ENCODE measurements at places on chromosomes 5 and 9.

DNA sequence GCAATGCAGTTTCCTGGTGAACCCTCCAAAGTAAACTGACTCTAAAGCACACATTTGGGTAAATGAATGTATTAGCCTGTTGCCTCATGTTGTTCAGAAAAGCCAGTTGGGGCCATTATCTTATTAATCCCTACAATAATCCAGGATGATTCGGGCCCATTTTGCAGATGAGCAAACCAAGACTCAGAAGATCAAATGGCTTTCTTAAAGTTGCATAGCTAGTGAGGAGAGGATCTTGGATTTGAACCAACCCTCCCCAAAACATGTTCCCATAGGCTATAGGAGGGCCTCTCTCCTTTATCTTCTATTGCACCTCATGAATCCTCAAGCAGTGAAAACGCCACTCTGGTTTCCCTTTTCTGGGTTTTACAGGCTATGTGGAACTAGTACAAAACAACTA, 267.6 kb upstream of the RFX3 start:
- no peak for DNase-seq

DNA sequence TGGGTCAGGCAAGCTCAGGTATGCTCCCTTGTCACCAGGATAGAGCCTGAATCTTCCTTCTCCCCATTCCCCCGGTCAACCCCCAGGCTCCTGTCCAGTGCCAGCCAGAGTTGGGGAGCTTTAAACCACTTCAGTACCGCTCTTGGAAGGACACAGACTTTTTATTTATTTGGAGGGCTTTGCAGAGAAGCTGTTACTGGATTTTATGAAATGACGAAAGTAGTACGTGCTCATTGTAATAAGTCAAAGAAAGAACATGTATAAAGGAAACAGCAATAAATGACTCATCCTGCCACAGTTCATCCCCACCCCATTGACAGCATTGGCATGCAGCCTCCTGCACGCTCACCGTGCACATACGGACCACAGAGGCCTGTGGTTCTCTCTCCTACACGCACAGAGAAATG, 230.3 kb downstream of the AUH start:
- DNase-seq: peak; percentile 64

- DNase-seq: no peak
Observed at GRCh38 chr5:82745016-82745415, 332.2 kb downstream of the TMEM167A start.

- no peak for DNase-seq
Observed at GRCh38 chr5:79791843-79792242, 102.2 kb downstream of the CMYA5 start.

GRCh38 chr9:130332384-130332926, 66.9 kb downstream of the HMCN2 start:
- DNase-seq: no peak

DNA sequence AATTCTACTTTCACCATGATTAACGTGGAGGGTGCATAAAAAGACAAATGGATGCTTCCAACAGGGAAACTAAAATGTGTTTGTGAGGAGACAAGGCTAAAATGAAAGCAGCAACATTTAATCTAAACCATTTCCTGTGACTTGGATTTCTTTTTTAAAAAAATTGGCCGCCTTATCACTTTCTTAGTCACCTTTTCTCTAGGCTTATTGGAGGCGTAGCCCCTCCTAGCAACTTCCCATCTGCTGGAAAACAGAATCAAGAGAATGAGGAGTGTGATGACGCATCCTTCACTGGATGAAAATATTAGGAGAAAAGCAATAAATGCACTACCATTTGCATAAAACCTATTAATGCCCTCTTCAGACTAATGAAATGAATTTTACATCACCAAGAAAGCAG, 791 bp upstream of the GPR150 start:
- no peak for DNase-seq

GRCh38 chr5:150499437-150499956, 8.4 kb upstream of the NDST1 start:
- no peak for DNase-seq

GRCh38 chr5:170631466-170632195, 127.8 kb downstream of the KCNIP1 start:
- DNase-seq: peak; percentile 61

GRCh38 chr5:58898538-58898937, 315.7 kb downstream of the RAB3C start:
- no peak for DNase-seq

DNA sequence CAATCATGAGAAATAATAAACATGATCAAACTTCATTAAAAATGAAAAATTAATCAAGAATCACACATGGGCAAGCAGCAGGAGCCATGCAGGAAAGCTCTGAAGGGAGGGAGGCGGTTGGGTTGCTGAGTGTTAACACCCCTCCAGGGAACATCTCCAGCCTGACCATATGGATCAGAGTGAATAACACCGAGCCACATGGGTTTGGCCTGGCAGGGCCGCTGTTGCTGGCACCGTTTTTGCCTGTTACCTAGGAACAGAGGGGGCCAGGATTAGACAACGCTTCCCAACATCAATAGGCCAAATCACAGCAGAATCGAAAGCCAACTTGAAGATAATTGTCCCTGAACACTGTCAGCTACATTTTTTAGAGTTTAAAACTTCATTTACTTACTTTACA, 160.2 kb downstream of the DENND1A start:
- DNase-seq: no peak

DNA sequence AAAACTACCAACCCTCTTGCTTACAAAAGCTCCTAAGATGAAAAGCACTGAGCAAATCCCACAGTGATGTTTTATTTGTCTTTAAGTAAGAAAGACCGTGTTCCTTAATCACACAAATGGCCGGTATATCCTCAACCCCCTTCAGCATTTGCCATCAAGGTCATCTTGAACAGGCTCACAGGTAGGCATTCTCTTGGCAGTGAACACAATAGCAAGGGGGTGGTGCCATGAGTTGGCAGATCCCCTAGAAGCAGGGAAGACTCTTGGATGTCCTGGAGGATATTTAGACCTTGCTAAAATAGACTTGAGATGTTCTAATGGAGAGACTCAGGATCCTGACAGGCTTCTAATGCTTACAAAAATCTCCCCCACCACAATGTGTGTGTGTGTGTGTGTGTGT, 323.0 kb downstream of the SPOCK1 start:
- DNase-seq: no peak

DNA sequence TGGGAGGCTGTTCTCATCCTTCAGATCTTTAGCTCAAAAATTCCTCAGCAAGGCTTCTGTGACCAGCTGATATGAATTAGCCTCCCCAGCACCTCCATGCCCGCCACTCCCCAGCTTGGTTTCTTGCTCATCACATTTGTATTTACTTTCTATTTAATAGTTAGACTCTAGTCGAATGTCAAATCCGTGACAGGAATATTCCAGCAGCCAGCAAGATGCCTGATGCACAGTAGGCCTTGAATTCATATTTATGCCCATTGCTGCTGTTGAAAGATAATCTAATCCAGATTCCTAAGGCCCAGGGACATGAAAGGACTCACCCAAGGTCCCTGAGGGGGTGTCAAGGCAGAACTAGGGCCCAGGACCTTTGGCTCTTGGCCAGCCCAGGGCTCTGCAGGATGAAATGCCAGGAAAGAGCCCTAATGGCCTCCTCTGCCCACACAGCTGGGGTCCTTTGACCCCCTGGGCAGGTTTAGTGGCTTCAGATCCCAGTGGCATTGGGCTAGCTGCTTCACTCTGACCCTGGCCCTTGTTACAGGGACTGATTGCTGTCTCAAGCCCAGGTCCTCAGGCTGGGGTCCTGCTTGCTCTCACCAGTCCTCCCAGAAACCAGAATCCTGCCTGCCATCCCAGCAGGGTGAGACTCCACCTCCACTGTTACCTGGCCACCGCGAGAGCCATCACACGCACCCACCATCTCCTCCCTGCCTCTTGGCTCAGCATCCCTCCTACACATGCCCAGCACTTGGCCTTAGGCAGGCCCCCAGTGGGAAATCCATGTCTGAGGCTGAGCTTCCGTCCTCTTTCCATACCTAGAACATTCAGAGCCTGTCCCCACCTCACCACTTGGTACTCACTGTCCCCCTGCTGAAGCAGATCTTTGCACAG, 7.3 kb downstream of the CSF1R start:
- no peak for DNase-seq

GRCh38 chr9:34993502-34994259, 4.1 kb downstream of the DNAJB5 start:
- DNase-seq: peak; percentile 65

DNA sequence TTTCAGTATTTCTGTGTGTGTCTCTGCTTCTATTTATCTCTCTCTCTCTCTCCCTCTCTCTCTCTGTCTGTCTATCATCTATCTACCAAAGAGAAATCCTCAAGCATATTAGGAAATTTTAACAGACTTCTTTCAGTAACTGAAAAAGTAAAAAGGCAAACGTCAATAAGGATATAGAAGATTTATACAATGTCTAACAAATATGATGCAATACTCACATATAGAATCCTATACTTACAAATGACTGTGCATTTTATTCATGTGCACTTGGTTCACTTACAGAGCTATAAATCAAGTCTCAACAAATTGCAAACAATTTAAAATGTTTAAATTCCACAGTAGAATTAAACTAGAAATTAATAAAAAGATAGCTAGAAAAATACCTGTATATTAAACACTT, 289.0 kb downstream of the PSAT1 start:
- no peak for DNase-seq

DNA sequence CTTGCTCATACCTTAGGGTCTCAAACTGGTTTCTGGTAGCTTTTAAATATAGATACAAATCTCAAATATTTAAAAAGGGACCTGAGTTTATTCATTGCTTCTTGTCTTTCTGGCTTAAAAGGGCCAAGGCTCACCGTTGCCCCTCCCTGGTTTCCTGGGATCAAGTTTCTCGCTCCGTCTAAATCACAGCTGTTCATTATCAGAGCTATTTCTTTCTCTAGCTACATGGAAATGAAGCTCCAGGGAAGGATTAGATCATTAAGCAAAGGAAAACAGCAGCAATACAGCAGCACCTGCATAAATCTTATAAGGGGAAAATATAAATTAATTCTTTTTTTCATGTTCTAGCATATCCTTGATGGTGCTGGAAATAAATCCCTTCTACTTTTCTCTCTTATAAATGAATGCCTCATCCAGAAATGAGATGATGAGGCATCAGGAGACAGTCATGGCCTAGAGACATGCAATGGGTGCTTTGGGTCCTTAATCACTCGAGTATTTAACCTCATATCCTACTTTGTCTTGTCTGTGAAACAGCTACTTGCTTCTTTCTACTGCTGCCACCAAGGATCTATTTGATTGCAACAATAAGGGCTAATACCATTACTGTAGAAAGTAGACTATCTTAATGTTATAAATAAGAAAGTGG, 320.1 kb downstream of the TRPM3 start:
- DNase-seq: no peak

GRCh38 chr9:93659044-93659836, 82.9 kb downstream of the PHF2 start:
- DNase-seq: no peak

DNA sequence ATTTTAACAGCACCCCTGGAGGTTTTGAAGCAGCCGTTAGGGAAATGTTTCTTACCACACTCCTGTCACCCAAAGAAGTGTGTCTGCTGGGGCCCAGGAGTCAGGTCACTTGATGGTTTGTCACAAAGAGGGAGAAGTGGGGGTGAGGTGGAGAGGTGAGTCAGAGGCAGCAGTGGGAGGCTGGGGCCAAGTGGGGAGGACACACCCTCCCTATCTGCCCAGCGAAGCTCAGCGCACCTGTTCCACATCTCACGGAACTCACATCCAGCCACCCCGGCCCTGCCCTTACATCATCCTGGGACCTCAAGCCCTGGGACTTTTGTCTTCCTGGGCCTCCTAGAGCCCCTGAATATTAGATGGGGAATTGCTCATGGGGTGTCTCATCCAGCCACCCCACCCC, 171.1 kb upstream of the SMIM23 start:
- DNase-seq: no peak

GRCh38 chr9:84834426-84834825, 164.9 kb downstream of the NTRK2 start:
- DNase-seq: no peak

DNA sequence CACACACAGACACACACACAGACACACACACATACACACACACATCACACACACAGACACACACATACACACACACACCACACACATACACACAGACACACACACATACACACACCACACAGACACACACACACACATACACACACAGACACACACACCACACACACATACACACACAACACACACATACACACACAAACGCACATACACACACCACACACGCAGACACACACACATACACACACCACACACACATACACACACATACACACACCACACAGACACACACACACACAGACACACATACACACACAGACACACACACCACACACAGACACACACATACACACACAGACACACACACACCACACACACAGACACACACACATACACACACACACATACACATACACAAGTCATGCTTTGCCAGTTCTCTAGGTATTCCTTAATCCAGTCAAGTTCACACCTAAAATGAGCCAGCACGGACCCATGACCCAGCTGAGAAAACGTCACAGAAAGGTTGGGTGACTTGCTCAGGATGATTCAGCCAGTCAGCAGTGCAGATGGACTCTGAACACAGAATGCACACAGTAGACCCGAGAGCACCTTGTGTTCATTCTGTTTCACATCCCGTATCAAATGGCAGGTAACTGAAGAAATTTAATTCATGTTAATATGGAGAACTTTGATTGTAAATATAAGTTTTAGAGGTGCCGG, 746.4 kb downstream of the MTRR start:
- DNase-seq: peak; percentile 48

DNA sequence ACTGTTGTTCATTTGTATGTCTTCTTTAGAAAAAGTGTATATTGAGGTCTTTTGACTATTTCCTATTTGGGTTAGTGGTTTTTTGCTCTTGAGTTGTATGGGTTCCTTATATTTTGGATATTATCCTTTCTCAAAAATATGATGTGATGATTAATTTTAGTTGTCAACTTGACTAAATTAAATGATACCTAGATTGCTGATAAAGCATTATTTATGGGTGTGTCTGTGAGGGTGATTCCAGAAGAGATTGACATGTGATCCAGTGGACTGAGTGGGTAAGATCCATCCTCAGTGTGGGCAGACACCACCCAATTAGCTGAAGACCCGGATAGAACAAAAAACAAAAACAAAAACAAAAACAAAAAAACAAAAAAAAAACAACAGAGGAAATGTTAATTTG, 115.1 kb upstream of the KIF2A start:
- DNase-seq: no peak

DNA sequence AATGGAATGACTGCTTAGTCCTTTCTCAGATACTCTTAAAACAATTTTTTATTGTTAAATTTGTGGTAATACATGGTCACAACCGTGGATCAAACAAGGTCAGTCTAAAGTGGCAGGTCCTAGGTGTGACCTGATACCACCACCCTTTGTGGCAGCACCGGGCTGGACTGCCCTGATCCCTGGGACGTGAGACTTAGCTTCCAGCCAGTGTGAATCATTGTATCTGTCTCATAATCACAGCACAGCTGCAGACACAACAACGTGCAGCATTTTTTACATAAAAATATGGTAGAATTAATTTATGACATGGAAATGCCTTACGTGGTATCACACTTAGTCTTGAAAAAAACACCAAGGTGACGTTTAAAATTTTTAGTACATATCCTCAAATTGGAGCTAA, 7.8 kb downstream of the TOR1B start:
- no peak for DNase-seq

GRCh38 chr9:133341369-133342068, 5.5 kb upstream of the SURF6 start:
- no peak for DNase-seq

All from hepatocyte (in vitro differentiated cells).